ENCODE measurements at places on chromosomes 2 and 18. TPM values are rescaled to one million over a fixed set of nuclear protein-coding genes. Genes with fewer than 3 reads are reported as not detected.

GRCh38 chr18:77088963-77089722 lies 43.4 kb downstream of the MBP start:
- no peak for DNase-seq

DNA sequence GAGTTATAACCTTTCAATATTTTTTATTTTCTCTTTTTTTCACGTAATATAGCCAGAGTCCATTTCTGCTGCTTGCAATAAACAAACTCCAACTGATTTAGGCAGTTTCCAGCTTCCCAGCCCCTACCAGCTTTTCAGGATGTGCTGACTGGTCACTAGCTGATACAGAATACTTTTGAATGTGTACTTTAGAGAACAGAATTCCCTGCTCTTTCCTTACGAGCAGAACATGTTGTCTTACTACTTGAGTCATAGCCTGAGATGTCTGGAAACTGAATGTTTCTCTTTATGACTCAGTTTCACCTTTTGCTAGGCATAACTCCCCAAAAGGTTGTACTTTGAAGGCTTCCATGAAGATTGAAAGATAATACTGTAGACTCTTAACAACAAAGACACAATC lies 44.5 kb upstream of the KCNE4 start:
- no peak for DNase-seq

GRCh38 chr2:240933966-240934700 lies 28.0 kb downstream of the CROCC2 start:
- DNase-seq = peak; percentile 70

DNA sequence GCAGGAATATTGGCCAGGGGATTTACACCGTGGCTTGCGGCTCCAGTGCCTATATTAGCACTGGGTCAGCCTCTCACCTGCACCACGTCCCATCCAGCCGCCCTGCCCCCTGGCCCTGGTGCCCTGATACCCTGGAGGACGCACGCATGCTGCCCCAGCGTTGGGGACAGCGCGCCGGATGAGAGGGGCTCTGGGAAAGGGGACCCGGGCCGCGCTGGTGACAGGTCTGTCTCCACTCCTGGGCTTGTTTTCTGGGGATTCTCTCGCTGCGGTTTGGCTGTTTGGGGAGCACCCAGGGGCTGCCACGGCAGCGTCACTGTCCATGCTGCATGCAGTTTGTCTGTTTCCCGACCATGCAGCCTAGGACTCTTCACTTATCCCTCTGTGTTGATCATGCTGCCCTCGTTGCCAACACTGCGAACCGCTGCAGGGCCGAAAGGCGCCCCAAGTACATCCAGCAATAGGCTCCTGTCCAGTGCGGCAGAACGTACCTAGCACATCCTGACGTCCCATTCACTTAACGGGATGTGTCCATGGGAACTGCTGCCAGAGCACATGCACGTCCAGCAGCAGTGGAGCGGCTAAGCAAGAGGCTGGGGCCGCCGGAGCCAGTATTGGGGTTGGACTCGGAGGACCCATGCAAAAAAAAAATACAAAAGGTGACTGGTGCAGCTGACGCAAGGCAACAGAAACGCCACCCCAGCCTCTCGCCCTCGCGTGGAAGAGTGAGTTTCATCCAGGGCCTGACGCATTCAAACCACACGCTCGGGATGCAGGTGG lies 115.5 kb upstream of the PXDN start:
- no peak for DNase-seq

DNA sequence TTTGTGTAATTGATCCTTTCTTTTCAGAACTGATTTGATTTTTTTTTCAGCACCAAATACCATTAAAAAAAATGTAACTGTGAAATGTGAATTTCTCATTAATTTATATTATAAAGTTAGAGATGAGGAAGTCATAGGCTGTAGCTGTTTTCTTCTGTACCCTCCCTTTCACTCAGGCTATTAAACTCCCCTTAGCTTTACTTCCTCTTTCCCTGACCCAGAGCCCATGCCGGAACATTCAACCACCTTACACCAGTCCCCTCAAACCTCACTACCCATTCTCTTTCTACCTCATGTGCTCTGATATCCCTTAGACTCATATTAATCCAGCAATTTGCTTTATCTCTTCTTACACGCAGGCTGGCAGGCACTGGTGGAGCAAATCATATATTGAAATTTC lies 12.4 kb downstream of the GALNT5 start:
- no peak for DNase-seq

DNA sequence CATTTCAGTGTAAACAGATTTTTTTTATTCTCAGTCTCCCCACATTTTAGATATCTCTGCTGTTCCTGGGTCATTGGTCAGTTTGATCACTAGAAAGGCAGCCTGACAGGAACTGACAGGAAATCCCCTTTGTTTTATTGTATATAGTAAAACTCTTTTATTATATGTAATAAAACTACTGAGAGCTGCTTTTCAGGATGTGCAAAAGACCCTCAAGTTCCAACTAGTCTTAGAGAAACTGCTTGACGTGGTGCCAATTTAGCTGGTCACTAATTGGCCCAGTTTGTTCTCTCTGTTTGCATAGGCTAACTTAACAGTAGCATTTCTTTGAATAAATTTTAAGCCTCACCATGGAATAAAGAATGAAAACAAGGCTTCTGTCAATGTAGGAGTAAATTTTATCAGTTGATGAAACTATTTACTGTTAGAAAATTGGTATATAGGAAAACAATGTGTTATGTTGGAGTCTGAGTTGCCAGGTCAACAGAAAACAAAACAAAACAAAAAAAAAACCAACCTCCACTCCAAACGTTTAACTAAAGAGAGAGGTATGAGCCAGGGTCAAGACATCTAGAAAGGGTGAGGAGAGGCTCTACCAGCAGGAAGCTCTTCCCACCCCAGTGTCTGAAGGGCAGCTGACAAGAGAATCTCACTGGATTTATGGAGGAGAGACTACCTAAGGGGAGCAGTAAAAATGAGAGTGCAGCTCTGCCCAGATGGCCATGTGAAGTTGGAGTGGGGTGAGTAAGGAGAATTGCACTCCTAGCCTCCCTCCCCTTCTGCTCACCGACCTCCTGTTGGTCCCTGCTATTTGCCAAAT lies 184.6 kb downstream of the ST6GAL2 start:
- DNase-seq = no peak

GRCh38 chr2:60519231-60519863 lies 34.1 kb downstream of the BCL11A start:
- DNase-seq = no peak

GRCh38 chr2:102704531-102704930 lies 57.3 kb upstream of the TMEM182 start:
- DNase-seq = no peak

Gene ECEL1
- 0.18 TPM for total RNA-seq
